ENCODE measurements at places on chromosomes 1 and 21. TPM values are rescaled to one million over a fixed set of nuclear protein-coding genes. Genes with fewer than 3 reads are reported as not detected.

DNA sequence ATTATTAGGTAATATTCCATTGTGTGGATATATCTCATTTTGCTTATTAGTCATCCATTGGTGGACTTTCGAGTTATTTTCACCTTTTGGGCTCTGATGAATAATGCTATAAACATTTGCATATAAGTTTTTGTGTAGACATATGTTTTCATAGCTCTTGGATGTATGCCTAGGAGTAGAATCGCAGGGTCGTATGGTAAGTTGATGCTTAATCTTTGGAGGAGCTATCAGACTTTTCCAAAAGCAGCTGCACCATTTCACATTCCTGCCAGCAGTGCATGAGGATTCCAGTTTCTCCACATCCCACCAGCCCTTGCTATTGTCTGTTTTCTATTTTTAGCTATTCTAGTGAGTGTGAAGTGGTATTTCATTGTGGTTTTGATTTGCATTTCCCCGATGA, 120.3 kb upstream of the TMEM51 start:
- DNase-seq: no peak

Gene ACTL8
- total RNA-seq: not detected

DNA sequence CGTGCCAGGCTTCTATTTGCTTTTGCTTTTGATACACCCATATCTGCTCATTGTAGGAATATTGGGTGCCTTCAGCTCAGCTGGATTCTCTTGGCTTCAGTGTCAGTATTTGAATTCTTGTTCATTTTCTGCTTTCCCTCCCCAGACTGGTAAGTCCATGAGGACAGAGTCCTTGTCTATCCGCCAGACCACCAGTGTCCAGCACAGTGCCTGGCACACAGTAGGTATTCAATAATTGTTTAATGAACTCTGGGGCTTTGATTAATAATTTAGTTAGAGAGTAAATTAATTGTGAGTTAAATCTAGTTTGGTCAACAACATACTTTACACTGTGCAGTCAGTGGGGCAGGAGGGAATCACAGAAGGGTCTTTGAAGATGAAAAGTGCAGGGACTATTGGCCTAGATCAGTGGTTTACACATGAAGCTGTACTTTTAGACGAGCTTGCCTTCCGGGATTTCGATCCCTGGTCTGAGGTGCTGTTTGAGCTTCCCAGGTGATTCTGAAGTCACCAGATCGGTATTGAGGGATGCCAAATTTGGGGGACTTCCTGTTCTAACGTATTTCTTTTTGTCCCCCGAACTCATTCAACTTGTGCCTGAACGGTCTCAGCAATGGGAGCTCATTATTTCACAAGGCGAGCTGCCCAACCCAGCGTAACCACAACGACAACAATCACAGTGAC, 119.1 kb upstream of the JUN start:
- no peak for DNase-seq

Gene PAX7
- not detected for total RNA-seq

DNA sequence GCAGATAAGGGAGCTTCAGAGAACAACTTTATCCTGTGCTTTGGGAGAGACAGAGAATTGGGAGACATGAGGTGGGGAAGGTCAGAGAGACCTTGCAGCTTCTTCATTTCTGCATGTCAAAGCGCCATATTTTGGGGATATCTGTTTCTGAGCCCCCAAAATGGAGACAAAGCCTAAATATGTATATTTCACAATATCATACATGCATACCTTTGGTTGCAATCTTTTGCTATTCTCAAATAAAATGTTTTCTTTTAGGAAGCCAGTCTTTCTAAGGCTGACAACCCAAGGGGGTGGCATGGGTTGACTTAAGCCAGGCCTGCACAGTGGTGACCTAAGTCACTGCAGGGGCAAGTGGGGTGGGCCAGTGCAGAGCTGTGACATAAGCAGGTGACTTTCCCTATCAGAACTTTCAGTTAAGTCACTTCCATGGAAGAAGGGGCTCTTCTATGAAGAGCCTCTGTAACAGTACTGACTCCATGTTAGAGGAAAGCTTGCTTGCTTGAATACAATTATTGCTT, 13.9 kb upstream of the MRPL55 start:
- DNase-seq: no peak

DNA sequence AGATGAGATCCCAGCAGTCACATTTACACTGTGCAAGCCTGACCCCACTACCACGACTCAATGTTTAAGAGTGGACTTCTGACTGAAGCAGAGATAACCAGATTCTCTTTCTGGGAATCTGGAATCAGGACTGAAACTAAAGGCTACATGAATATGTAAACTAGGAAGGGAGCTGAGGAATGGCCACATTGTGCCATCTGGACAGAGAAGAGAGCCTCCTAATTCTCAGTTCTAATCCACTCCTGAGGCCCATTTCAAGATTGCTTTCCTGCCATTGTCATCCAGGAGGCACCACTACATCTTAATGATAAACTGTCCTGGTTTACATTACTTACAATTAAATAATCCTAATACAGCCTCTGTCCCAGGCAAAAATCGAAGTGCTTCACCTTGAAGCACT, 6.5 kb downstream of the PAXBP1 start:
- DNase-seq: no peak

- no peak for DNase-seq
Observed at GRCh38 chr1:56773341-56774066, 45.7 kb downstream of the FYB2 start.

DNA sequence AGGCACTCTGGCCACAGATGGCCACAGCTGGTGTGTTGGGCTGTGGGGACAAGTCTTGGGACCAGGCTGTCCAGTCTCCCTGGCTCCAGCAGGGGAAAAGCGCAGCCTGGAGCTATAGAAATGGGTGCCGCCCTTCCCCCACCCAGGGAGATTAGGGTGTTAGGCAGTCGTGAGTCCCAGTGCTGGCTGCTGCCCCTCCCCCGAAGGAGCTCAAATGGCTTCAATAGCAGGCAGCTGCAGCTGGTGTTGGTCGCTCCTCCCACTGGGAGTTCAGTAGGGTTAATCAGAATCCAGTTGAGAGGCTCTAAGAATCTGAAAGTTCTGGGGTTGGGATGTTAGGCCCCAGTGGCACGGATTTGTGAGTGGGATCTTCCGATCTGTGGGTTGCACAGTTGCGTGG, 595.6 kb upstream of the PKN2 start:
- DNase-seq: no peak

DNA sequence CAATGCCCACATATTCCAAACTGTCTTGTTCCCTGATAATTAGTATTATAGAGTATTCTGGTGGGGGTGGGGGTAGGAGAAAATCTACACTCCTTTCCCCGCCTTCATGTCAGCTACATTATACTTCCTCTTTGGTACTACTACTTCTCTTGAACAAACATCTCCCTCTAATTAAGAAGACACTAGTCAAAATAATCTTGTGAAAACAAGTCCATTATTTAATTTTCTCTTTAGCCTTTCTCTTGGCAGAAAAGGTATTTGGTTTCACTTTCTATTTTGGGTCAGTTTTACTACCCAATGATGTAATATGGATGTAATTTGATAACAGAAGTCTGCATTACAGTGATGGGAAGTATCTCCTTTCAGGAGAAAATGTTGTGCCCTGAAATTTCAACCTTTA, 22.5 kb downstream of the NTMT2 start:
- no peak for DNase-seq

- DNase-seq: no peak
Observed at GRCh38 chr1:17682400-17682799, 72.7 kb upstream of the ACTL8 start.

DNA sequence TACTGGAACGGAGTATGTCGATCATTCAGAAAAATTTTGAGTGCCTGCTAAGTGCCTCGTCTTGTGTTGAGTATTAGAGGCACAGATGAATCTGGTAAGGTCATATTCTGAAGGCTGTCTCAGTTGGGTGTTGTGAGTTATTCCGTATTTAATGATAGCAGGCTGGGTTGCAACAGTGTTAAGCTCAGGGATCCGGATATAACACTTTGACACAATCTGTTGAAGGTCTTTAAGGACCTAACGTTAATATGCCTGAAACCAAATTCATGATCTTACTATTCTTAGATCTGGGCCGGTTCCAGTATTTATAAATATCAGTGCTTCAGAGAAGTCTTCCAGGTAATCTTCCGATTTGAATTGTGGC, 555 bp downstream of the PRPF38A start:
- no peak for DNase-seq

- no peak for DNase-seq
Observed at GRCh38 chr1:197062692-197063091, 4.4 kb downstream of the F13B start.

DNA sequence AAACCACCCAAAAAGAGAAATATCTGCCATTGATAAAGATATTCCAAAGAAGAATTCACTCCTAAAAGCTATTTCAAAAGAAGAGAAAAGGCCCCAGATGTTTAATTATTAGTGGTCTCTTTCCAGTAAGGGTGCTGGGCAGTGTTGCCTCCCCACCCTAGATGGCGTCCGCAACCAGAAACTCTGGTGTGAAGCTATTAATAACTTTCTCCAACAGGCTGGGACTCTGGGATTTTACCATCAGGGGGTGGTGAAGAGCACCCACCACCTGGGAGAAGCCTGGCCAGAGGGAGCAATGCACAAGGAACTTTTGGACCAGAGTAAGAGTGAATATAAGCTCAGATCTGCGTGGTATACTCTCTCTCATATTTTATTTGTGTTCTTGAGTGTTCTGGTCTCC, 115.4 kb upstream of the TIAM1 start:
- no peak for DNase-seq

Gene PFDN2
- total RNA-seq: 57.0 TPM

GRCh38 chr1:20290624-20291597, at the start of gene VWA5B1:
VWA5B1 (plus strand) TSS chr1:20290875; CDS start chr1:20310602, 19,727 bp downstream.
- DNase-seq: no peak

GRCh38 chr1:235933017-235933765, 66.5 kb upstream of the LYST start:
- no peak for DNase-seq

DNA sequence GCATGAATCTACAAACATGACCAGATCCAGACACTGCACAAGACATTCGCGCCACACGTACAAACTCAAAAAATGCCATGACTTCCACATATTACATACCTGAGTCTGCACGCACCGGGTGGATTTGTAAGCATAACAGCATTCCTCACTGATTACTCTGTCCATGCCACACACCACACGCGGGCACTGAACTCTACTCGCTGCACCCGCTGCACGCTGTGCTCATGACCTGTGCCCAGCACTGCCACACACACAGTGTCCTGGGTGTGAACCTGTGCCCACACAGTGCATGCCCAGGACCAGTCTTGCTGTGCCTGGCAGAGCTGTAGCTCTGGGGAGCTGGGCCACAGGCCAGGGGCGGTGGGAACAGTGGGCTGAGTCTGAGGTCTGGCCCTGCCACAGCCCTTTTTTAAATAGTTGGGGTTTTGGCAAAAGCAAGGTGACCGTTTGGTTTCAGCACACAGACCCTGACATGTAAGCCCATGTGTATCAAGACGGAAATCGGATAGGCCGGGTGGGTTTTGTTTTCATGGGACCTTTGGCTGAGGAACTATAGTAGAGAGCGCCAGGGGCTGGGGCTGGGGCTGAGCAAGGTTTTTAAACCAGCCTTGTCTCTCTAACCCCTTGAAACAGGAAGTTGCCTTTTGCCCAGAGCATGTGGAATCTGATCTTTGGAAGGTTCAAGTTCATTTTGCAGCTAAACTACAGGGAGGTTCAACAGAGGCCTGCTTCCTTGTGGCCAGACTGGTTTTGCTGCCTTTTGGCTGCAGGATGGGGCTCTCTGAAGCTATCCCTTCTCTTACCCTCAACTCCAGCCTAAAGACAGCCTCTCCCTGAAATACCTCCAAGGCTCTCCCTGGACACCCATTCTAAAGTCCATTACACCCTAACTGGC, 12.3 kb upstream of the GOLT1A start:
- no peak for DNase-seq

- DNase-seq: no peak
Observed at GRCh38 chr1:227273557-227273956, 44.7 kb downstream of the CDC42BPA start.

Gene GPR37L1
- 33.3 TPM for total RNA-seq

Gene WLS
- total RNA-seq: 81.9 TPM

DNA sequence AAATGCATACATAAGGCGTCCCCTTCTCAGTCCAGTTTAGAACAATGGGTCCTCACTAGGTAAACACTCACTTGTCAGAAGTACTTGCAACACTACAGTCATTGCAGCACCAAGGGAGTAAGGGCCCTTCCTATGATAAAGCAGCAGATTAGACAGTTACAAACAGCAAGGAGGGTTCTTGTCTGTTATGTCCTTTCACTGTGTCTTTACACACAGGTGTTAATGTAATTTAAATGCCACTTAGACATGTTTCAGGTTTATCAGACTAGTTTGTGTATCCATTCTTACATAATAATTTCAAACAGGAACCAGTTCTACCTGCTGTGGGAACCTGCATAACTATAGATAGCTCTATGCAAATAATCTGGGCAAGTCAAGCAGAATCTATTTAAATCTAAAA, 105.6 kb upstream of the USH2A start:
- DNase-seq: no peak

DNA sequence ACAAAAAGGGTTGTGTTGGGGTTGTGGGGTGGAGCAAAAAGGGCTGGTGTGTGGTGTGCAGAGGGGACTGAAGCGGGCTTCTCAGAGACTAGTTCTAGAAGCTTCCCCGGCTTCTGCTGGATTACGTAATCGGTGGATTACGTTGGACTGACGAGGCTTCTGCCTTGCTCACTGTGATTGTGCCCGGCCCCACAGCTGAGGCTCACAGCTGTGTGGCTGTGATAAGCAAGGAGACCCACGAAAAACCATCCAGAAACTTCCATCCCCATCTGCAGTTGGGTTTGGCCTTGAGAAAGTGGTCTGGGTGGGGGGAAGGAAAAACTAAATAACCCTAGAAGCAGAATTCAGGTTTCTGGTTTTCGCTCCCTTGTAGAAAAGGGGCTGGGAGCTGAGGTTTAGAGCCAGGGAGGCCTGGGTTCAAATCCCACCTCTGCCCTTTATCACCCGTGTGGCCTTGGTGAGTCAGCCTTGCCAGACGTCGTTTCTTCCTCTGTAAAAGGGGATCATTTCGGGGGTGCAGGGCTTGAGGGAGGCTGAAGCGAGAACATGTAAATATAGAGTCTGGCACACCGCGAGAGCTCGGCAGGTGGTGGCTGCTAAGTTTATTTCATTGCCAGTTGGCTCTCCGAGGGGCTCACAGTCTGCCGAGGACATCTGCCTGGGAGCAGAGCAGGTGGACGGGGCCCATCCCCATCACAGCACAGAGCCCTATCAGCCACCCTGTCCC, 30.4 kb upstream of the DISP3 start:
- no peak for DNase-seq

DNA sequence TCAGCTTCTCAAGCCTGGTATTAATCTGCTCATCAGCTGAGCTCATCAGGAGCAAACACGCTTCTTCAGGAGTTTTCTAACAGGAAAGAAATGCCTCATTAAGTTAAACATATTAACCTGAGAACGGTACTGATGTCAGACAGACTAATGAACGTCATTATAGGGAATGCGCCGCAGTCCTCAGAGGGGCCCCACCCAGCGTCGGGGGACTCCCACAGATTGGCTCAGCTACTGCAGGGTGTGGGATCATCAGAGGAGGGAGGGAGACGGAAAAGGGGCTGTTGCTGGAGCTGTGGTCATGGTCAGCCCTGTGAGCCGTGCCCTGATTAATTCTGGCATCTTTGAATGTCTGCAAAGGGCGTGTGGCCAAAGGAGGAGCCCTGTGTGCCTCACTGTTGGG, 348.5 kb downstream of the PTPRU start:
- no peak for DNase-seq

Gene SPRR2E
- total RNA-seq: not detected

- no peak for DNase-seq
Observed at GRCh38 chr1:231028682-231029081, 11.4 kb downstream of the FAM89A start.

- no peak for DNase-seq
Observed at GRCh38 chr21:23162198-23162946, 2164.2 kb downstream of the NCAM2 start.

Measured in sciatic nerve (tissue), 2 donors.